ENCODE measurements at places on chromosomes 12 and 14. TPM values are rescaled to one million over a fixed set of nuclear protein-coding genes. Genes with fewer than 3 reads are reported as not detected.

- no peak for DNase-seq
Measured at GRCh38 chr12:25775968-25776367, 182.5 kb upstream of the RASSF8 start.

DNA sequence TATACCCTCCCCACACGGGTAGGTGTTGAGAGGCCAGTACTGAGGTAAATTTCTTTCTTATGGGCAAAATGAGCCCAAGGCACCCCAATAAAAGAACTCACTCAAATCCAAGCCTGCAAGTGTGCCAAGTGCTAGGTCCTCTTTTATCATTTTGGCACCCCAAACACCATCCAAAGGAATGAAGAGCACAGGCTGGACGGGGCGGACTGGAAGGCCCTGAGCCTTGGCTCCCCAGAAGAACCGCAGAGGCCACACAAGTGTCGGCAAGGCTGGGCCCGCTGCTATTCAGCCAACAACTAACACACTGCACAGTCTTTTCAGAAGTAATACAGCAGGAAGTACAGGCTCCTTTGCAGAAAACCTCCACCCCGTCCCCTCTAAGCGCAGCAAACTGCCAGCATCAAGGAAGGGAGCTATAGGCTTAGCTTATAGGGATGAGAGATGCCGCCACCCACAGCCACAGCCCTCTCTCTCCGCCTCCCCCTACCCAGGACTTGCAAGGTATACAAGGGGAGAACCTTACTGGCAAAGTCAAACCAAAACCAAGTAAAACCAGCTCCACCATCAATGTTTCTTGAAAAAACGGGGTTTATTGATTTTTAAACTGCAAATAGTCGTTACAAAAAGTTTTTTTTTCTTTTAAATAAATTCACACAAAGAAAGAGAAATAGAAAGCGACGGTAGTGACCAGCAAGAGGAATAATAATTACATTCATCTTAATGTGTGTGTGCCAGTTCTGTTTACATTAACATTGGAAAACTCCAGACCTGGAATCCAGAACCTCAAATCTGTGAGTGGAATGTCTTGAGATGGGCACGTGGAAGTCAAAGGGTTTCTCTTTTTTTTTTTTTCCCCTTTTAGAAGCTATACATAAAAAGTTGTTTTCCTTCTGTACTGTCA lies 5.5 kb downstream of the ZFP36L1 start:
- no peak for DNase-seq

The LRFN5 gene
- polyA plus RNA-seq, result 10.9 TPM

- DNase-seq, result no peak
Measured at GRCh38 chr12:47244835-47245234, 165.1 kb upstream of the AMIGO2 start.

DNA sequence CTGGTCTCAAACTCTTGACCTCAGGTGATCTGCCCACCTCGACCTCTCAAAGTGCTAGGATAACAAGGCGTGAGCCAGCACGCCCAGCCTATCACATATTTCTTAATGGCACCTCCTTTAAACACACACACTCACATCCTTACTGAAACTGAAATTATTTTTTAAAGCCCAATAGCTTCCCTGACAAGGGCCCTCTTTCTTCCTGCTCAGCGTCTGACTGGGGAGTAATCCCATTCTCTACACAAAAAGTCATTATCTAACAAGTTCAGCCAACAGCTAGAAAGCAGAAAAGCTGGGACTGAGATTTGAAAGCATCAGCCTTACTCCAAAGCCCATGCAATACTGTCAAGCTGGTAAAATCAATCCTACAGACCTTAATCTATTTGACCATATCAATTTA lies 10.0 kb upstream of the AICDA start:
- DNase-seq, result no peak

The TSPAN19 gene
- 0.32 TPM for polyA plus RNA-seq

GRCh38 chr12:103144278-103144677 lies 186.8 kb downstream of the ASCL1 start:
- DNase-seq, result no peak

The PELI2 gene
- polyA plus RNA-seq, result 31.9 TPM
